ENCODE measurements at places on chromosomes 1 and 21.

- DNase-seq: no peak
Measured at GRCh38 chr1:176469450-176470010, 6.6 kb downstream of the PAPPA2 start.

GRCh38 chr1:2584686-2585317, 1.8 kb upstream of the PRXL2B start:
- no peak for DNase-seq

GRCh38 chr1:228668553-228669241, 66.6 kb upstream of the RHOU start:
- DNase-seq: no peak

GRCh38 chr1:67883069-67883468, 49.8 kb upstream of the GNG12 start:
- DNase-seq: no peak

- no peak for DNase-seq
Measured at GRCh38 chr21:44376606-44377005, 23.2 kb downstream of the TRPM2 start.

DNA sequence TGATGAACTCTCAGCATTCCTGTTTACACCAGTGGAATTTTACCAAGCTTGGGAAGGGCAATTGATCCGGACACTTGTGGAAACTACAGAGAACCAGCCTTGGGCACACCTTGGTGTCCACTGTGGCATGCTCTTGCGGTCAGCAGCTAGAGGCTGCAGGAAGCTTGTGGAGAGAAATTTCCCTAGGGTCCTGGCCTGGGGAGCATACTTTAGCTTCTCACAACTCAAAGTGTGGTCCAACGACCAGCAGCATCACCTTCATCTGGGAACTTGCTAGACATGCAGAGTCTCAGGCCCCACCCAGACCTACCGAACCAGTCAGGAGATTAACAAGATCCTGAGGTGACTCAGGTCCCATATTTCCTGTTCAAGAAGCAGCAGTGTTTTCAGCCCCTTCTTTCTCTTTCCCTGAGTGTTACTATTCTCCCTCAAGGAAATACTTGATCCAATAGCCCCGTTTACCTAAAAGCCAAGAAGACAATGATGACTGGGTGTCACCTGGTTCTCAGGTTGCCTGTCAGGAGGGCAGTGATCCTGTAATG, 55.7 kb upstream of the KCNE2 start:
- DNase-seq: no peak

GRCh38 chr1:173827611-173828010, 2.9 kb upstream of the CENPL start:
- DNase-seq: no peak

DNA sequence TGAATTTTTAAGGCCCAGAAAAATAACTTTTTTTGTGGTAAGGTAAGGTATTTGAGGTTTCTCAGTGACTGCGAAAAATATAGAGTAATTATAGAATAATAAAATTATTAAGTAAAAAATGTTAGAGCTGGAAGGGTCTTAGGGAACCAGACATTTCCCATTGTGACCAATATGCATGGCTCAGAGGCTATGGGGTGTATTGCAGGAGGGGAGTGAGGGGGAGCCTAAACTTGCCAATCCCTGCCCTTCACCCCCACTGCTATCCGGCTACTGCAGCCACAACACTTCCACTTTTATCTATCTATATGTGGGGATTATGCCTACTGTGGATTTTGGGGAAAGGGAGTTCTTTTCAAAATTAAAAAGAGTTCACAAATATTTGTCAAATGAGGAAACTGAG, 7.6 kb upstream of the GADD45A start:
- DNase-seq: no peak
